Hippocampal formation (tissue), 2 donors: ENCODE measurements at places on chromosomes 7 and 10.

GRCh38 chr7:29329686-29330085 is 135.1 kb downstream of the CHN2 start:
- no peak for DNase-seq

GRCh38 chr10:123974406-123974805 is 82.8 kb upstream of the CPXM2 start:
- DNase-seq, result no peak

DNA sequence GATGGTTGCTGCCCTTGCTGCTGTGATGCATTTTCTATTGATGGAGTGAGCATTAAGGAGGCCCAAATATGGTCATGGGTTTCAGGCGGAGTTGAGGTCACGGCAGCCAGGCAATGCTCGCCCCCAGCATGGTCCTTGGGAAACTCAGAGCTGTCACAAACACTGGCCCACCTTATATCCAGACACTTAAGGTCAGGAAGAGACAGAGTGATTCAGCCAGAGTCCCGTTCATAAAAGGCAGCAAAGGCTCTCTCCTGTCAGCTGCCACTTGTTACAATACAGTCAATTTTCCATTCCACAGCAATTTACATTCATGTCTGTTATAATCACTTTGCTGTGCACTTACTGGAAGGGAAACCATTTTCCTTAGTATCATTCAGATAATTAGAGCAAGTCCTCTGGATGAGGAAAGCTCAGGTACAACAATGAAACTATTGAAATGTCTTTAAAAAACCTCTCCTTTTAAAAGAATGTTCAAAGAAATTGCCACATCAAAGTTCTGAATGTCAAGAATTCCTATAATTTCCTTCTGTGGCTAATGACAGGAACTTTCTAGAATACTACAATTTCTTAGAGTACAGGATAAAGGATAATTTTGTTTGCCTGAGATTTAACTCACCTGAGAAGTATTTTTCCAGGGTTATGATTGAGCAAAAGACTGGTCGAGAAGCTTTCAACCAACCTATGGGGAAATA is 14.8 kb upstream of the ANKRD1 start:
- DNase-seq, result no peak

DNA sequence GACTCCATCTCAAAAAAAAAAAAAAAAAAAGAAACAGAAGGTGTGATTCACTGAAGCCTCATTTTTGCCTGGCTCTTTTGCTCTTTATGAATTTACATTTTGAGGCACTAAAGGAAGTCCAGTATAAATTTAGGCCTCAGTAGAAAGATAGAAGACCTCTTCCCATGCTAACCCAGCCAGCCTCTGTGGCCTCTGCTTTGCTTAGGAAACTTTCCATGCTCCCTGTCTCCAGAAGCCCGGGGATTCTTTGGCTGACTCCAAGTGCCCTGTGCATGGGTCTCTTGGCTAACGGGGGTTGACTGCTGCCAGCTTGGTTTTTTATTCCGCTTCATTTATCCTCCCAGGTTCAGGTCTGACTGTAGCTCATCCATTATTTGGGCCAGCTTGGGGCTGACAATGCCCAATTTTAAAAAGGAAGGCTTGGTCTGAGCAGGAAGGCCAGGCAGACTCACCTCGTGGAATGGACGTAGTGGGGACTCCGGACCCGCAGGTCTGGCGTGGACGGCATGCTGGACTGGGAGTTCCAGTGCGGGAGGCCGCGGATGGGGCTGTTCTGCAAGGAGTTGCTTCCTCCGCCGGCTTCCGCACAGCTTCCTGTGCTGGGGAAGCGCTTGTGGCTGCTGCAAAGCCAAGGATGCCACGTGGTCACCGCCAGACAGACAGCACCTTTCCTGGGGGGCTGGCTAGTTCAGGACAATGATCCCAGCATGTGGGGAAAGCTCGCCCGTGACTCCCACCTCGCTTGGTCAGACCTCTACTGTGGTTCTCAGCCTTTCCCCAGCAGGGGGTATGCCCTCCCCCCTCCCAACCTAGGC is 72.3 kb downstream of the PRPF18 start:
- DNase-seq, result peak; percentile 33

- no peak for DNase-seq
Observed at GRCh38 chr10:110566472-110567200, 859 bp upstream of the SMC3 start.

- DNase-seq, result no peak
Observed at GRCh38 chr7:138556771-138557484, 96.9 kb downstream of the TRIM24 start.

DNA sequence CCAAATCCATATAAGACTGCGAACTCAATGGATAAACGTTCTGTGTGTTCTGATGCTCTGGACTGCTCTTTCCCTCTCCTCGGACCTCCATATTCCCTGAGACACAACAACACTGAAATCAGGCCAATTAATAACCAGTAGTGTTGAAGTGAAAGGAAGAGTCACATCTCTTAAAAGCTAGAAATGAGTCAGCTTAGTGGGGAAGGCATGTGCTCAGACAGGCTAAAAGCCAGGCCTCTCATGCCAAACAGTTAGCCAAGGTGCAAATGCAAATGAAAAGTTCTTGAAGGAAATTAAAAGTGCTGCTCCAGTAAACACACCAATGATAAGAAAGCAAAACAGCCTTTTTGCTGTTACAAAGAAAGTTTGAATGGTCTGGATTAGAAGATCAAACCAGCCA is 29.3 kb downstream of the TNS3 start:
- DNase-seq, result no peak

DNA sequence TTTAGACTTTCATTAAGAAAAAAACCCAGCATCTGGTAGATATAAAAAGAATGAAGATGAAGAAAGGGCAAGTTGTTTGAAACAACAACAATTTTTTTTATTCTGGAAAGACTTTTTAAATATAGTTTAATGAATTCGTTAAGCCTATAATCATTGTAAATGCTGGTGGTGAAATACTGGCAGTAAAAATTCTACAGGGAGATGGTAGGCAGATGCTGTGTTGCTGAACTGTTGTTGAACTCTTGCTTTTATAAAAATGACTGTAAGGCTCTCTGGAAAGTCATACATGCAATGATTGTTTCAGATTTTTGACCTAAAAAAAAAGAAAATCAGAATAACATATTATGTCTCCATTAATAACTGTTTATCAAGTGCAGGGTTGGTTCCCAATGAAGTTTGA is 39.0 kb downstream of the SCIN start:
- no peak for DNase-seq

DNA sequence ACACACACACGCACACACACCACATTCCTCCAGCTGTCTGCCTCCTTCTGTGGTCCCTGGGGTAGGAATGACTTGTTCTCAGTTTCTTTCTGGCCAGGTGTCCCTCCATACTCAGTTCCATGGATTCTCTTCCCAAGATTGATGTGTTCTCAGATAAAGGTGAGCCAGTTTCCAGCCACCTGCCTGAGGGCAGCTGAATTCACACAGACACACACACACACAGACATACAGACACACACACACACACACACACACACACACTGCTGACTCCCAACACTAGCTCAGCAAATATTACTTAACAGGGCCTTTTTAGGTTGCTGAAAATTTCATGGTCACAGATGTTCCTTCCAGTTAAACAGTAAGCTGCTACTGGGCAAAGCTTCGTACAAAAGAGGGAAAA is 45.4 kb upstream of the GDF10 start:
- DNase-seq, result no peak

DNA sequence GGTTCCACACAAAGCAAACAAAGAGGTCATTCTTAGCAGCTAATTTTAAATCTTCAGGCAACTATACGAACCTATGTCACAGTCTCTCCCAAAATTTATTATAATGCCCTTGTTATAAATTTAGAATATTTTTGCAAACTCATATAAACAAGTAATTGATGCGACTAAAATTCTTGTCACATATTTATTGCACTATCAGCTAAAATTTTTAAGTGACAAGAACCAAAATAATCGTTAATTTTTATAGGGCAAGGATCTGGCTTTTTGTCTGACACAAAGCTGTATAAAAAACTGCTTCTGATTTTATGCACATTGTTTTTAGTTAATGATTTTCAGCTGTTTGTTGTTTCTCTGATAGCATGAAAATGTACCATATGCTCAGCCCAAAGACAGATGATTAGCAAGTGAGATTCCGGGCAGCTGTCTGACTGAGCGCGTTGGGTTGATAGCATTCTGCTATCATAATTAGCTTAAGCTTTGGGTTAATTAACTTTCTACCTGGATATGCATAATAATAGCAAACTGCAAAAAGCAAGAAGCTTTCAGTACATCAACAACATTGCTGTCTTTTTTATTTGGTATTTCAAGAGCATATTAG is 136.0 kb downstream of the MGMT start:
- DNase-seq, result peak; percentile 4
